GM23248 (cell line): ENCODE measurements at places on chromosomes 13 and 19. TPM values are rescaled to one million over a fixed set of nuclear protein-coding genes. Genes with fewer than 3 reads are reported as not detected.

Gene SULT2A1
- not detected in 2 replicates for total RNA-seq

Gene CYP2A6
- total RNA-seq = not detected in 2 replicates

Gene SGCG
- 2.9 and 5.8 TPM in 2 replicates for total RNA-seq

Gene CALR3
- total RNA-seq = not detected in 2 replicates

Gene TTC9B
- total RNA-seq = not detected in 2 replicates

Gene KLK15
- total RNA-seq = not detected in 2 replicates

Gene FAAP24
- 1.3 and 2.4 TPM in 2 replicates for total RNA-seq

Gene PRODH2
- total RNA-seq = not detected in 2 replicates

Gene SCAF1
- total RNA-seq = 18.6 and 28.7 TPM in 2 replicates

Gene POMP
- total RNA-seq = 106 and 125 TPM in 2 replicates
